ENCODE measurements at places on chromosomes 4 and X.

DNA sequence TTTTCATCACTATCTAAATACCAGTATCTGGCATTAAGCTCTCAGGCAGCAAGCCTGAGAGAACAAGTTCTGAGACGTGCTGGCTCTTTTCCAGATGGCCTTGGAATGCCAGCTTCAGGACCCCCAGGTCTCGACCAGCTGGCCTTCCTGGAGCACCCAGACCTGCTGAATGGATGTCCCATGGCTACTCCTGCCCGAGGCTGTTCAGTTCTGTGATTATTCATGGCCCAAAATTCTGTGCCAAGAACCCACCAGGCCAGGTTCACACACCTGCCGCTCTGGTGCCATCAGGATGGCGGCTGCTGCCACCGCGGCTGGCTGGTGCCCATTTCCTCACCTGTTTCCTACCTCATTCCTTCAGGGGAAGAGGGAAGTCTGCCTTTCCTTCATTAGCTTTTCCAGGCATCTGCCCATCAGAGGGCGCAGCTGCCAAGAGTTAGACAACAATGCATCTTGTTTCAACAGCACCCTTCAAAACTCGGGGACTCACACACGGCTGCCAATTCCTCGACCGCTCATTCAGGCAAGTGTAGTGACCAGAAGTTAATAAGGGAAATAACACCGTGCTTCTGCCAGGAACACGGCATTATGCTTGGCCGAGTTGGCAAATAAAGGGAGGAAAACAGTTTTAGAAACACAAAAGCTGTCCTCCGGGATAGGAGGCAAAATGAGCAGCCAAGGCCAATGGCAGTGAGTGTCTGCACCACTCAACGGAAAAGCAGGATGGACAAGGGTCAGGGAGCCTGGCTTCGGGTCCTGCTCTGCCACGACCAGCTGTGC lies 173.8 kb downstream of the NSUN7 start:
- peak; percentile 77 for DNase-seq

GRCh38 chrX:78517124-78517523 lies 142.0 kb downstream of the RTL3 start:
- DNase-seq: no peak

DNA sequence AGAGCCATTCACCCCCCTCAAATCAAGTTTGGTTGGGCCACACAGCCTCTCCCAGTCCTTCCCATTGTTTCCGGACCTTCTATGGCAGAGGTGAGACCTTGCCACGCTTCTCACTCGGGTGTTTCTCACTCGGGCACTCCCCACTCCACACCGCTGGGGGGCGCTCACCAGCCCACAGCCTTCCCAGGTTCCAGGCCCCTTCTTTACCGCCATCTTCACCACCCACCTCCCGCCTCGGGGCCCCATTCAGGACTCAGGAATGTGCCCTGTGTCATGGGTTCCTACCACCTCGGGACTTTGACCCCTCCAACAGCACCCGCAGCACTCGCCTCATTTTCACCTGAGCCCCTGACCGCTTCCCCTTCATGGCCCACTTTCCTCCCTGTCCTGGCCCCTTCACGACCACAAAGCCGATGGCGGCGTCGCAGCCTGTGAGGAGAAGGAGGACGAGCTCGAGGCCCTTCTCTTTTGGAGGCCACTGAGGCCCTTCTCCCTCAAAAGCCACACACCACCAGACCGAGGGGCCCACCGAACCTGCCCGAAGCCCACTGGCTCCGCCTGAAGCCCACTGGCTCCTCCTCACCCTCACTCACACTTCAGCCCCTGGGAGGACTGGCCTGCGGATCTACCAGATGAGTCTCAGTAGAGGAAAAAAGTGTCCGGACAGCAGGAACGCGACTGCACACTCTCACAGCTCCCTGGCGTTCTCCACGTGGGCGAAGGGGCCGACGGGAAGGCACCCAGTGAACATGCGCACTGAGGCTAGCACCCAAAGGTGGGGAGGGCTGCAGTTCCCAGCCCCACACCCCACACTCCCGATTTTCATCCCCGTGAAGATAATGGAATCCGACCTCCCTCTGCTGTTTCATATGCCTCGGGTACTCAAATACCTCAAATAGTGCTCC lies at the start of gene PAGE1:
PAGE1 (minus strand) TSS at position 709 of the 905 bp plus-strand sequence. CDS start 1,214 bp downstream, outside the sequence.
- DNase-seq: no peak

DNA sequence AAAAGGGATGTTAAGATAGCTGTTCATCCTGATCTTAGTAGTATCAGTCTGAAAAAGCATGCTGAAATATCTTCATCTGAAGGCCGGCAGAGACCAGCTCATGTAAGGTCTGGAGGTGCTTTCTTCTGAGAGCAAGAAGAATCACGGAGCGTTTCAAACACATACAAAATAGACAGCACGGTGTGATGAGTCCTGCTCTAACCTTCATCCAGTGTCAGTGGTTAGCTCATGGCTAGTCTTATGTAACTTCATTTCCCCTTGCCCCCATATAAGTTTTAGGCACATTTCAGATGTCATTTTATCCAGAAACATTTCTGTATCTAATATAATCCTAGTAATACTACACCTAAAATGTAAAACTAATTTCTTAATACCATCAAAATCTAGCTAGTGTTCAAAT lies 27.8 kb downstream of the ADD1 start:
- no peak for DNase-seq

GRCh38 chr4:110411574-110412011 lies 64.4 kb upstream of the ENPEP start:
- DNase-seq: no peak

- DNase-seq: no peak
Observed at GRCh38 chrX:1442724-1443367, 9.9 kb downstream of the ASMTL start.

DNA sequence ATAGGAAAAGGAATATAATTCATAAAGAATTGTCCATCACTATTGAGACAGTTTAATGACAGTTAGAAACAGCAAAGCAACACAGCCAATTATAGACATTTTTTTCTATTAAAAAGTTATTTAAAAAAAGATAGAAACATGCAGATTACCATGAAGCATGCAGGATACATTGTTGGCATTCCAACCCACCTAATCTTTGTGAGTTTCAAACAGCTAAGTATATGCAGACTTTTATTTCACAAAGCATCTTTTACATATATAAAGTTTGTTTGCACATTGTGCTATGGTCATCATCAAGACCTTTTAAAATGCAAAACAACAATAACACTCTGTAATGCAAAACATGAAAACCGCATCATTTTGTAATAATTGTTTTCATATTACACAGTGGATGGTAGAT lies 125.9 kb upstream of the ETNPPL start:
- DNase-seq: no peak

- no peak for DNase-seq
Observed at GRCh38 chrX:14357314-14357713, 172.0 kb upstream of the GLRA2 start.

- DNase-seq: peak; percentile 70
Observed at GRCh38 chr4:15479089-15479912, 9.6 kb downstream of the CC2D2A start.

DNA sequence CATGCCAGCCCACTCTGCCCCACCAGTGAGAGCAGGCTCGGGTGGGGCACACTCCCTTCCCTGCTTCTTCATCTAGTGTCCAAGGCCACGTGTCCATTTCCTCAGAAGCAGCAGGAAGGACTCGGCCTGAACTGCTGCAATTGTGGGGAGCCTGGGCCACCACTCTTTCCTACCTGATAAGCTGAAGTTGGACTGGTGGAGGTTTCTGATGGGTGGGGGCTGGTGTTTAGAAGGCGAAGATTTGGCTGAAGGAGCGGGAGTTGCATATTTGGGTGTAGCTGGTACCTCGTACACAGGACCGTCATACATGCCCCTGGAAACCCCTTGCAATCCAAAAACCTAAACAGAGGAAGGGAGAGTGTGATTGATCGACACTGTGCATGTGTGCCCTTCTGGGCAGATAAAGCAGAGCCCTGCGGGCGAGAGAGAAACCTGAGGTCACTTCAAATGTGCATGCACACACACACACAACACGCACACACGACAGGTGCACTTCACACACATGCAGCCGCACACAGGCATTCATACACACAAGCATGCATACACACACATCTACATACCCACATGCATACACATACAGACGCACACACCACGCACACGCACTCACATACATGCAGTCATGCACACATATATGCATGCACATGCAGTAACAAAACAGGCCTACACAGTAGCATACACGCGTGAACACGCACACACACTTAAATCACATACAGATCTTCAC lies 67.4 kb downstream of the CRMP1 start:
- DNase-seq: no peak

GRCh38 chr4:101178731-101179130 lies 168.6 kb downstream of the PPP3CA start:
- no peak for DNase-seq

DNA sequence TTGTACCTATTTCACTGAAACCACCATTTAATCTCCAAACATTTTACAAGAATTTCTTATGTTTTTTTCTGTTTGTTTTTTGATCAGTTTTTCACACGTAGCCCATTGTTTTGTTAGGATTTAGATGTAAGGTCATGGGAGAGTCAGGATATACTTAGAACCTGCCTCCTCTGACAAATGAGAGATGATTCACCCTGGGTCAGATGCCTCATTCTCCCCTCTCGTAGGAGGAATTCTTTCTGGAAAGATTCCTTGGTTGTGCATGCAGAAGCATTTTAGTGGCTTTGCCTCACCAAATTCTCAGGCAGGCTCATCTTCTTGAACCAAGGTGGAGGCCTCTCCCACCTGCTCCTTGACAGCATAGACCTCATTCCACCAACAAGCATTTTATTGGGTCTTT lies 599.3 kb downstream of the SPRY1 start:
- no peak for DNase-seq

GRCh38 chrX:23938690-23939089 lies 30.9 kb downstream of the CXorf58 start:
- no peak for DNase-seq

All from NCI-H1105 treated with DMSO at 0.1 percent for 48 hours (cell line).